ENCODE measurements at places on chromosomes 4 and X.

DNA sequence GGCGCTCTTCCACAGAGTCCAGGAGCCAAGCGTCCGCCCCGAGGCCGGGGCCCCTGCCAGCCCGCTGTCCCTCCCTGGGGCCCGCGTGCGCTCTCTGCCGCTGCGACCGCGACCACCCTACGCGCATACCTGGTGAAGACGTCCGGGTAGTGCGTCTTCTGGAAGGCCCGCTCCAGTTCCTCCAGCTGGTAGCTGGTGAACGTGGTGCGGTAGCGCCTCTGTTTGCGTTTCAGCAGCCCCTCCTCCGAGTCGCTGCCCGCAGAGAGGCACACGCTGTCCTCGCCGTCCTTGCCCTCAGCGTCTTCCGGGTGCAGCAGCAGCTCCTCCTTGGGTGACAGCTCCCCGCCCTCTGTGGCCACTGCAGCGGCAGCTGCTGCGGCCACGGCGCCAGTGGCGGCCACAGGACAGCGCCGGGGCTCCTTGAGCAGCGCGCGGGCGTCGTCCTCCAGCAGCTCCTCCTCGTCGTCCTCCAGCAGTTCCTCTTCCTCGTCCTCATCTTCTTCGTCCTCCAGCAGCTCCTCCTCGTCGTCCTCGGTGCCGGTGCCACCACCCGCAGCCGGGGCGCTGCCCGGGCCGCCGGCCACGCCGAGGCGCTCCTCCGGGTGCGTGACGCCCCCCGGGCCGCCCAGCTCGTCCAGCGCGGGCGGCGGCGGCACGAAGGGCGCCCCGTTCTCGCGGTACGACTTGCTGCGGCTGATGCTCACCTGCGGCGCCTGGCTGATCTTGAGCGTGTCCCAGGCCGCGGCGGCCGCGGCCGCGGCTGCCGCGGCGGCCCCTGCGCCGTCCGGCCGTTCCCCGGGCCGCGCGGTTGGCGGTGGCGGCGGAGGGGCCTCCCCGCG, 2.8 kb downstream of the ARX start:
- DNase-seq: no peak

GRCh38 chr4:87838890-87839591, 6.3 kb downstream of the MEPE start:
- DNase-seq: no peak

- no peak for DNase-seq
Measured at GRCh38 chr4:62410371-62411003, 1210.4 kb downstream of the ADGRL3 start.

DNA sequence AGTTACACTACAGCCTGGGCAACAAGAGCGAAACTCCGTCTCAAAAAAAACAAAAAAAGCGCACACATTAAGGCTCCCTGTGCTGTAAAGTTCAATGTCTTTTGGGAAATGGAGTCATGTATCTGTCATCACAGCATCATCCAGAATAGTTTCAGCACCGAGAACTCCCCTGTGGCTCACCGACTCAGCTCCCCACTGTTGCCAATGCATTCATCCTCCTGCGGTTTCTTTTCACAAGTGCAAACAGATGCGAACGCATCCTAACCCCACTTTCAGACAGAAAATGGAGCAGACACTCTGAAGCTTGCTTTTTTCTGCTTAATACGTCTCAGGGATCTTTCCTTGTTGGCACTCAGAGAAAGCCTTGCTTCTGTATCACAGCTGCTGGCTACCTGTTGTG, 13.8 kb upstream of the SH3TC1 start:
- DNase-seq: no peak

- no peak for DNase-seq
Measured at GRCh38 chr4:40722576-40723161, 27.1 kb upstream of the NSUN7 start.

GRCh38 chr4:151329217-151330007, 4.0 kb upstream of the SH3D19 start:
- no peak for DNase-seq

DNA sequence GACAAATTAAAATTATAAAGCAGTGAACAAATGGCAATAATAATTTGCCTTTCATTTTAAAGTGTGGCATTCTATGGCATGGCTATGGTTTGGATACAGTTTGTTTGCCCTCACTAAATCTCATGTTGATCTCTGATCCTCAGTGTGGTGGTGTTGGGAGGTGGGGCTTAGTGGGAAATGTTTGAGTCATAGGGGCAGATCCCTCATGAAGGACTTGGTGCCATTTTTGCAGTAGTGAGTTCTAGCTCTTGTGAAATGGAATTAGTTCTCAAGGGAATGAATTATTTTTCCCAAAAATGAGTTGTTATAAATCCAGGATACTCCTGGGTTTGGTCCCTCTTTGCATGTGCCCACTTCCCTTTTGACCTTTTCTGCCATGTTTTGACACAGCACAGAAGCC, 181.4 kb downstream of the AMELX start:
- no peak for DNase-seq
